NCI-H2081 treated with DMSO at 0.1 percent for 48 hours (cell line): ENCODE measurements at places on chromosomes 6 and 20.

DNA sequence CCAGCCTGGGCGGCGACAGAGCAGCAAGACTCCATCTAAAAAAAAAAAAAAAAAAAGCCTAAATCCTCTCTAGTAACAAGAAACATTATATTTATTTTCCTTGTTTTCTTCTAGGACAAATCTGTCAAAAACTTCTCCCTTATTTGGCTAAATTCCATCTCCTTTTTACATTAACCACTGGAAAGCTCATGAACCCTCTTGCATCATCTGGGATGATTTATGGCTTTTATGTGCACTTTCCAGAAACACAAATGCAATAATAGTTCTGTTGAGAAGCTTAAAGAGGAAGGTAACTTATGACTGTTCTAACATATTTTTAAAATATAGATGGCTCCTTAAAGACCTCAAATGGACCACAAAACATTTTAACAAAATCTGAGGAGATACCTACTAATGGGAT lies 526.1 kb upstream of the SPTLC3 start:
- DNase-seq: no peak

DNA sequence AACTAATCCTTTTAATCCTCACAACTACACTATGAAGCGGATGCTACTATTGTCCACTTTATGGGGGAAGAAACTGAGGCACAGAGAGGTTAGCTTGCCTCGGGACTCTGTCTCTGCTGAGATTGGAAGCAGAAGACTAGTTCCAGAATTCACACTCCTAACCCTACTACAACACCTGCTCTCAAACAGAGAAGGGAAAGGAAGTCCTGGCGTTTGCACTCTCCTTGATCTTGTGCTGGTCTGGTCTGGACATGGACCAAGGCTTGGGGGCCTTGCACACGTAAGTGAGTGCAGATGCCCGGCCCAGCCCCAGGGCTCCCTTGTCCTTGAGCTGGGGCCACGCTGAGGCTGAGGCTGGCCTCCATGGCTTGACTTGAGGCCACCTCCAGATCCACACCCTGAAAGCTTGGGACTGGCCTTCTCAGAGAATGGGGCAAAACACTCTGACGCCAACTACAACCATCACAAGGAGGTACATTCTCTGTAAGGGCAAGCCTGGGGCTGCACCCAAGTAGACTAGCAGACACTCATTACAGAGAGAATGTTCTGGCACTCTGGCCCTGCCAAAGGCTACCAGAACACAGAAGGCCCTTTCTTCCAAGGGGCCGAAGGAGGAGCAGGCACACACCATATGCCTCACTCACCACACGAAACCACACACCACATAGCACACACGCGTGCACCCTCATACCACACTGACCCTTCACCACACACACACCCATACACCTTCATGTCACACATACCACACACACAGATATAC lies 33.3 kb upstream of the EZR start:
- DNase-seq: no peak

- no peak for DNase-seq
These were observed 1.8 kb upstream of the CARMIL1 start for GRCh38 chr6:25277386-25277785.

DNA sequence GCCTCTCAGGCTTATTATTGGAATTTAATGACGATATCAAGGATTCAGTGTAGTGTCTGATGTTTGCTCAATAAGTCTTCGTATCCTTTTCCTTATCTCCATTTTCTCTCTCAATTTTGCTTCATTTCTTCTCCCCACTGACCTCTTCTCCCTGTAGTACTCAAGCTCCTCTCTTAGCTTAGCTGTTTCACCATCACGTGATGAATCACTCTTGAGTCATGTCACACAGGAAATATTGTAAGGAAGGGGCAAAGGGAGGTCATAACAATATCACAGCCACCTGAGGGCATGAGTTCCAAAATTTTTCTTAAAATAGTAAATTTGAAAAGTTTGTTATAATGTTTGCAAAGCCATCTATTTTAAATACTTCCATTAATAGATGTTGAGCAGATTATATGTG lies 392.2 kb upstream of the MARCKS start:
- no peak for DNase-seq

DNA sequence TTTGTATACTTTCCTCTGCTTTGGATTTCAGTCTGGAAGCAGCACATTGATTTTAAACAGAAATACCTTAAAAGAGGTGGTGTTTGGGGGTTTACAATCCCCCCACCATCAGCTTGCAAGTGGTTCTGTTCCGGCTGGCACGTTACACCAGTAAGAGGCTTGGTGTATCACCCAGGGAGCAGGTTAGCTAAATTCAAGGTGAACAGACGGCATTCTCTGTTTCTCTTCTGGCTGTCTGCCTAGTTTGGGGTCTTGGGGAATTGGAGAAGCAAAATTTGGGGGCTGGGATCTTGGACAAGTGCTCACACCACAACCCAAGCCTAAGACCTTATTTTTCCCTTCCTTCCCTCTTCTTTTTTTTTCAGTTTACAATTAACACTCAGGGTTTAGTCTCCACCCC lies 7.5 kb upstream of the APCDD1L start:
- DNase-seq: no peak

DNA sequence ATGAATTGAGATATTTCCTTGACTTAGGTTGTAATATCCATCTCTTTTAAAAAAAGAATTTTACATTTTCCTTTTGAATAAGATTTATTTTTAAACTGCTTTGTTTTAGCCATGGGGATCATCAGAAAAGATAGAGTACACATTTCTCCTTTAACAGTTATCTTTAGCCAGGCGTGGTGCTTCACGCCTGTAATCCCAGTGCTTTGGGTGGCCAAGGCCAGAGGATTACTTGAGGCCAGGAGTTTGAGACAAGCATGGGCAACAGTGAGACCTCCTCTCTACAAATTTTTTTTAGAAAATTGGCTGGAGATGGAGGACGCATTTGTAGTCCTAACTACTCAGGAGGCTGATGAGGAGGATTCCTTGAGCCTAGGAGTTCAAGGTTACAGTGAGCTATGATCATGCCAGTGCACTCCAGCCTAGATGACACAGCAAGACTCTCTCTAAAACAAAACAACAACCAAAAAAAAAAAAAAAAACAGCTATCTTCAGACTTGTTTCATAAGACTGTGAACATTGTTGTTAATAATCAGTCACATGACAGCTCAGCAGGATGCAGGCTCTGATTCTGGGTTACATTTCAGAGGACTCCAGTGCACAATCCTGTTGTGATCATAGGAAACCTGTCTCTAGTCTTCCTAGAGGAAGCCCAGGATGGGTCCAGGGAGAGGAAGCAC lies 2.0 kb upstream of the SLC17A3 start:
- no peak for DNase-seq

GRCh38 chr6:122482750-122483080 lies 11.1 kb upstream of the SERINC1 start:
- no peak for DNase-seq

GRCh38 chr6:107692351-107692750 lies 131.8 kb downstream of the SCML4 start:
- DNase-seq: no peak
